HAP-1 (cell line): ENCODE measurements at places on chromosomes 5 and 9.

DNA sequence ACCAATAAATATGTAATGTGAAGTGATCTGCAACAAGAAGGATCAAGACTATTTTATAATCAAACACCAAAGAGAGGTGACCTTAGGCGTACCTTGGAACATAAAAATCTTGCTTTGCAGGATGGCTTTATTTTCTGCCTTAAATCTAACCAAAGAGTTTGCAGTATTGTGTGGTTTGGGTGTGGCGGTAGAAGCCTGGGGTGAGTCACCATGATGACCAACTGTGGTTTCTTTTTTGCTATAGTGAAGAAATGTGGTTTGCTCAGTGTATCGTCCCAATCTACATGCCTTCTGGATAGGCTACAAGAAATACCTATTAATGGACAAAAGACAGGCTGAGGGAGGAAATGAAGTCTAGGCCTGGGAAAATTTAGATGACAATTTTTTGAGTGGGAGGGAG lies 5.1 kb upstream of the CAST start:
- no peak for DNase-seq

DNA sequence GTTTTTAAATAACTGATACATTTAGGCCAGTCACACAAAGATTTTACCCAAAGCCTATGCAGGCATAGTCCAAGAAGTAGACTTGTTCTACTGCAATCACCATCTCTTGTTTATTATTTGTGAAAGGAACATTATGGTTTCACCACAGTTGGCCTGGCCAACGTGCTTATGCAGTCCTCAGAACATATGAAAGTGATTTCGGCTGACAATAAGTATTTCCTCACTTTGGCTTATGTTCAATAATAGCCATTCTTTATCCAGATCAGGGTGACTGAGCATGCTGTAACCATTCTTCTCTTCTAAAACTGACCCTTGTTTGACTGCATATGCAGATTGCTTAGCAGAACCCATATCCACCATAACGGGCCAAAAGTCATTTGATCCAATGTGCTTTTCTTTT lies 76.6 kb upstream of the CCDC152 start:
- DNase-seq = no peak

DNA sequence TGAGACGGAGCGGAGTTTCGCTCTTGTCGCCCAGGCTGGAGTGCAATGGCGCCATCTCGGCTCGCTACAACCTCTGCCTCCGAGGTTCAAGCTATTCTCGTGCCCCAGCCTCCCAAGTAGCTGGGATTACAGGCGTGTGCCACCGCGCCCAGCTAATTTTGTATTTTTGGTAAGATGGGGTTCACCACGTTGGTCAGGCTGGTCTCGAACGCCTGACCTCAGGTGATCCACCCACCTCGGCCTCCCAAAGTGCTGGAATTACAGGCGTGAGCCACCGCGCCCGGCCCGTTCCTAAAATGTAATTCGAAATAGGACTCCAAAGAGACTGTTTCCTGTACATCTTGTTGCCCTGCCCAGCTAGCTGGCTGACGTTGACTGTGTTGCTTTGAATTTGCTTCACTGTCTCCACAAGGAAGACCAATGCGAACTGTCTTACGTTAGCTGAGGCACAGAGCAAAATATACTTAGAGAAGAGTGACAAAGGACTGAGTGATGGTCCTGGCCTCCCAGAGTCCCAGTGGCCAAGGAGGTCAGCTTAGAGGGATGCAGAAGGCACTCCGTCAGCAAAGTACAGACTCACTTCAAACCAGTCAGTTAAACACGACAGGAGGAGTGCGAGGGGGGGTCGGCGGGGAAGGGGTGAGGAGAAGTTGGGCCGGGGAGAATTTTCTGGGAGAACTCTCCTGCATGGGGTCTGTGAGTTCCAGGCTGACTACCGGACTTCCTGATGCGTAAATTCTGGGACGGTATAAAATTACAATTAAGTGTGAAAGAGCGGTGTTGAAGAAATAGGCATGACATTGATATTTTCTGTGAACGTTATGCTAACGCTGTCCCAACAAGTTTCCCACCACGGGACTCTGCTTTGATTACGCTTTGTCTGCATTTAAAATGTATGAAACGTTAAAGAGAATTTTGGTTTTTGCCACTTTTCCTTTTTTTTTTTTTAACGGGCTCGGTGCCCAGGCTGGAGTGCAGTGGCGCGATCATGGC lies 6.8 kb upstream of the TRIM41 start:
- no peak for DNase-seq

DNA sequence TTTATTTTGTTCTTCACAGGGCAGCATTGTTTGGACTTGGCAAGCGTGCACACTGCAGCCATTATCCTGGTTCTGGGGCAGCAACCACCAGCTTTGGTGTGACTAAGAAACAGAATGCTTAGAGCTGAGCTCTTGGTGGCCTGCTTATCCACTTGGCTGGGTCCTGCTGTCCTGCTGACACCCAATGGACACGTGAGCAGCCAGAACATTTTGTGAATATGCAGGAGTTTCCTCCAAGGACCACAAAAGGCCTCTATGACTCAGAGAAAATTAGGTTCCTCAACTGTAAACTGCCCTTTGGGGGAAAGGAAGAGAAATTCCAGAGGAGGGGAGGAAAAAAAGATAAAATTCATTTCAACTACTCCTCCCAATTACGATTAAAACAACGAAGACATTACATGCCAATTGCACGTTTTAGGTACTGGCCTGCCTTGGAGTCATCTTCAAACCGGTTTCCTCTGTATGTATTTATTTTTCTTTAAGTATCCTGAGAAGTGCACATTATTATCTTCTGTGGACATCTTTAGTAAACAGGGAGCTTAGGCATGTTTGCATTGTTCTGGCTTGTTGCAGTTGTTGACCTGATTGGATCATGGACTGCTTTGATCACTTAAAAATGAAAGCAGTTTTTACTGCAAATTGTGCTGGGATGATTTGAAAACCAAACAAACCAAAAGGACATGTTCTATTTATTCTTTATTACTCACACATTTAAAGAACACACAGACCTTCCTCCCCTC lies 82.3 kb upstream of the TLE4 start:
- no peak for DNase-seq

DNA sequence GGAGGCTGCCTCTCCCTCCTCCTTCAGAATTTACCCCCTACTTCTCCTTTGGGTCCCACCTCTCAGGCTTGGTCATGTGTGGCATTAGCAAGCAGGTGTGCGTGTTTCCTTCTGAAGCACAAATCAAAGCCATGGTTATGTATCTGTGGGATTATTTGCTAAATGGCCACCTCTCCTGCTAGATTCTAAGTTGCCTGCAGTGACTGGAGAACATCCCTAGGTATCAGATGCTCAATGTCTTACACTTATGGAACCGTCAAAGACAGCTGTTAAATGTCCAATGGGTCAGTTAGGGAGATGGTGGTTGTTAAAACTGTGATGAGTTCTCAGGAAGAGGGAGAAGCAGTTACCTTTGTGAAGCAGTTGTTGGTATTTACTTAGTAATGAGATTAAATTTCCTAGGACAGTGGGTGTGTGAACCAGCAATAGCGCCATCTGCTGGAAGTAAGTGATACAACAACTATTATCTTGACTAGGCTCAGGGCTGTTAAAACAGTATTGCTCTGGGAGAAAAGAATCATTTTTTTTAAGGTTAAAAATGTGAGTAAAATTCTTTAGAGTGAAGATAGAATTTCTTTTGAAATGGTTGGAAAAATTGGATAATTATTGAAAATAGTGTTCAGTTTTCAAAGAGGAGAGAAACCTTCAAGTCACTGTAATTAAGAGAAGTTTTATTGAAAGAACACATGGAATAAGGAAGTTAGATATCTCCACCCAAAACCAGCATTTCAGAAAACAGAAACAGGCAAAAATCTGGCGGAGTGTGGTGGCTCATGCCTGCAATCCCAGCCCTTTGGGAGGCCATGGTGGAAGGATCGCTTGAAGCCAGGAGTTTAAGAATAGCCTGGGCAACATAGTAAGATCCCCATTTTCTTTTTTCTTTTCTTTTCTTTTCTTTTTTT lies 71.3 kb downstream of the TMC1 start:
- peak; percentile 46 for DNase-seq

DNA sequence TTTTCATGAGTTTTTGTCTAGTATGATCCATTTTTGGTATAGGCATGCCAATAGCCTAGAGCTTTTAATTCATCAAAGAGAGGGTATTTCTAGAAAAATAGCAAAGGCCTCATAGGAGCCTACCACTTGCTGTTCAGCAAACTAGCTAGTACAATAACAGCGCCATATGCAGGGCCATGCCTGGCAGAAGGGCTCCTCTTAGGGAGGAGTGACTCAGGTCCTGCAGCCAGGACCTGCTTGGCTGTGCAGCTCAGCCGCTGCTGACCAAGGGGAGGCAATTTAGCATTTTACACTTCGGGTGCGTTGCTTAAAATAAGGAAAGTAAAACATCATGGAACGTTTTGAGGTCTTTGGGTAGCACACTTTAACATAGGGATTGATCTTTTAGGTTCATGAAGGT lies 100.6 kb downstream of the TRIO start:
- no peak for DNase-seq
